ENCODE measurements at places on chromosomes 3 and 15.

- peak; percentile 16 for DNase-seq
These were observed 27.0 kb downstream of the NSMCE3 start for GRCh38 chr15:29242456-29243242.

DNA sequence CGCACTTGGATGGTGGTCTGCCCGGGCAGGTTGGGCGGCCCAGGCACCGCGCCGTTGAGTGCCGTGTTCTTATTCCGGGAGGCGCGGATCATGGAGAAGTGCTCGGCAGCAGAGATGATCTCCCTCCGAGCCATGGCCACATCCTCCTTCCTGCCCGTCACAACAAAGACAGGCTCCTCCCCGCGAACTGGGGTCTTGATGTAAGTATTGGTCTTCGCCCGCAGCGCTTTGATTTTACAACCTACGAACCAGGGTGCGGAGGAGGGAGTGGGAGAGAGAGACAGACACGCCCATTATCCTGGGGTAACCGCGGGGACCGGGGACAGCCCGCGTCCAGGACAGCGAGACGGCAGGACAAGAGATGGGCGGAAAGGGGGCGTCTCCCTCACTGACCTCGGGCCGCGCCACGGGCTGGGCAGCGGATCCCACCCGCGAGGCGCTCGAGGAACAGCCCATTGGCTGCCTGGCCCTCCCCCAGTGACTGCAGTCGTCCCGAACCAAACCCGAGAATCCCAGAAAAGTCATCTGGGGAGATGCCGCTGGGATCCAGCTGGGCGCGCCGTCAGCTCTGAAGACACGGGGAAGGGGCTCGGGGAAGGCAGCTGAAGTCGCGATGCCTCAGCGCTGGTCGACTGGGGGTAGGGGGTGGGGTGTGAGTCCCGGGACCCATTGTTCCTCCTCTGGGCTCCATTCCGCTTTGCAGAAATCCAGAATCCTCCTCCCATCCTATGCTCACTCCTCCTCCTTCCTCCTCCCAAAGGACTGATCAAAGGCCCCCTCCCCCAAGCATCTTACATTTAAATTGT, 1.2 kb downstream of the MEX3B start:
- peak; percentile 83 for DNase-seq

- no peak for DNase-seq
These were observed 221.7 kb downstream of the CGGBP1 start for GRCh38 chr3:87837076-87837475.

DNA sequence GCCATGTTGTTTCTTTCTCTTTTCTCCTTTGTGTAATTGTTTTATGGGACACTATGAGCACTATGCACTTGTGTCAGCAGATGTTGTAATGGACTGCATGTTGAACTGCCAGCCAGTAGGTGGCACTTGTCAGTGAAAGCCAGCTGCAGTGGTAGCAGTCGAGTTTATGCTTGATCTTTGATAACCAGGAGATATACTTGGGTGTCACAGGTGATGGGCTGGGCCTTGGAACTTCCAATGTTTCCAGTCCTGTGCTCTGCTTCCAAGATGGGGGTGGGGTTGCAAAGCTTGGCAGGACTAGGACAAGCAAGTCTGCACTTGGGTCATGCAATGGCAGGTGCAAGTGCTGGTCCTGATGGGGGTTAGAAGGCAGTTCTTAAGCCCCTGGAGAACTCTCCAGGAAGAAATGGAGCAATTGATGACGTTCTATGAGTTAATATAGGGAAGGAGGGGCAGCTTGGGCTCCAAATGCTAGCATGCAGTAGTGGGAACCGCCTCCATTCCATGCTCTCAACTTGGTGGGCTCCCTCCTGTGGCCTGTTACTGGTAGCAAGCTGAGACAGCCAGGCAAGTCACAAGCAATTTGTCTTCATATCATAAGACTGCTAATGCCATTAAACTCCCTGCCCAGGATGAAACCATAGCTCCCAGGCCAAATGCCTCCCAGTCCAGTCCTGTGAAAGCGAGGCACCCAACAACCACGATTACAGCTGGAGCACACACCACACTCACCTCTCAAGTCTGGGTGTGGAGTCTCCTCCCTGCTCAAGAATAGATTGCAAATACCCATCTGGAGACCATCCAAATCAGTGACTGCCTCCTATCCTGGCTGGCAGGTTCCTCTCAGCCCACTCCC, 287.2 kb downstream of the CGGBP1 start:
- peak; percentile 21 for DNase-seq

- no peak for DNase-seq
These were observed 213.3 kb upstream of the CFAP20DC start for GRCh38 chr3:59263152-59263551.

DNA sequence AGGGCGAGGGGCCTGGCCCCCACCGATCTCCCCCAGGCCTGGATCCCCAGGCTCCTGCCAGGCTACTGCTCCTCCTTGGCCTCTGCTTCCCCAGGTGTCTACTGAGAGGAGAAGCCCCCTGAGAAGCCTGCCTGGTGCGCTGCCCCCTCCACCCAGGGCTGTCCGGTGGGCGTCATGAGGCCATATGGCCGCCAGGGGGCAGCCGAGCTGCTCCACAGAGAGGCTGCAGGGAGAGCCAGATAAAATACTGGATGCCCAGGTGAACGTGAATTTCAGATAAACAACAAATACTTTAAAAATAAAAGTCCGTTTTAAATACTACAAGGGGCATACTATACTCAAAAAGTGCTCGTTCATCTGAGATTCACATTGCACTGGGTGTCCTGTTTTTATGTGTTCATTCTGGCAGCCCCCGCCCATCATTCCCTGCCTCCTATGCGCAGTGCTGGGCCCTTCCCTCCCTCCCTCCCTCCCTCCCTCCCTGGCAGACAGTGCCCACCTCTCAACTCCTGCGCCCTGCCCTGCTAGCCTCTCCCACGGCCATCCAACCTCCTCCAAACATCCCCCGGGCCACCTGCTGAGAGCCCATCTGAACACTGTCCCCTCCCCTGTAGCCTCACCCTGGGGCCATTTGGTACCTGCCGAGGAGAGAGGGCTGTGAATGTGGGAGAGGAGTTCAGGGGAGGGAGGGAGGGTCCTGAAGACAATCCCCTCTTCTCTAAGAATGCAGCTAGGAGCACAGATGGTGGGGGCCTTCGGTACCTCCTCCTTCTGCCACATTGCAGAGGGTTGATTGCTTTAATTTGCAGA, 29.6 kb downstream of the PSTPIP1 start:
- DNase-seq, result peak; percentile 43

- no peak for DNase-seq
These were observed 288.9 kb upstream of the TPM1 start for GRCh38 chr15:62753518-62754221.

DNA sequence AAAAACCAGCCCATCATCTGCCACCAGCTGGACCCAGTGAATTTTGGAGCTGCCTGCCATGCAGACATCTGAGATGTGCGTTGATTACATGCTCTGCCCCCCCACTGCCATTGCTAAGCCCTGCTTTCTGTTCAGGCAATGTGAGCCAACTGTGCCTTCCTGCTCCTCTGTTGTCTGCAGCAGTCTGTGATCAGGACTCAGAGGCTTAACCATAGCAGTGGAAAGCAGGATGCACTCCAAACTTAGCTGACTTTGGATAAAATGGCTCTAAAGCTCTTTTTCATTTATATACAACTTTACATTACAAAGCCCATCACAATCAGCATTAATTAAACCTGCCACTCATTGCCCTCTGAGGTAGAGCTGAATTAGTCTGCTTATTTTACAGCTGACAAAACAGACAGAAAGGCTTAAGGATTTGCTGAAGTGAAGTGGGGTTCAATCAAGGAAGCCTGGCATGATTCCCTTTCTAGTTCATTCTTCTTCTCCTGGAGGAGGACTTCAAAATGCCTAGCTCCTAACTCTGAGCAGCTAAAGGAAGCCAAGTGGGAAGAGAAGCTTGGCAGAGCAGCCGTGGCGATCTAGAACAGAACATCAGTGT, 15.7 kb upstream of the RPS27L start:
- DNase-seq, result no peak

DNA sequence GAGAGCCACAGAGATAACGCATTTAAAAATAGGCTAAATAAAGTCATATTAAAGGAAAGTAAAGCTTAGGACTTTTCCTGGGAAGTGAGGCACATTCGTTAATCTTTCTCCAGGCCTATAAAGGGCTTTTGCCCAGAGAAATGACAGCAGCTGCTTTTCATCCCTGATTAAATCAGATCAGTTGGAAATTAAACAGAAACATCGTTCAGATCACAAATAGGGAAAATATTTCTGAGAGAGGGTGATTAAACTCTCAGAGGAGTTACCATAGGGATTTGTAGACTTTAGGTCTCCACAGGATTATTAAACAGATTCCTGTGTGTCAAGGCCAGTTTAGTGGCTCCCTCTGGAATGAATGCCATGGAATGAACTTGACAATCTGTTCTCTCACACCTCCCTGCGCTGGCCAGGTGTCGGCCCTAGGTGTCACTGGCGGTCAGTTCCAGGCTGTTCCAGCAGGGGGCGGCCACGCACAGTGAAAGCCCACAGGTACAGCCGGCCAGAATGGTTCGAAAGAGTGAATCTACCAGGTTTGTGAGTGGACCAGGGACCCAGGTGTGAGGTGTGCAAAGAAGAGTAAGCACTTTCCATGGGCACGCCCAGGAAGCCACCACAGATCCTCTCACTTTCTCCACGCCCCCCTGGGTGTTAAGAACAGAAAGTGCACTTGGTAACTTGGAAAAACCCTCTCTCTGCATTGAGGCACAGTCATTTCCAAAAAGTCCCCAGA, 253.0 kb upstream of the RASGRP1 start:
- peak; percentile 74 for DNase-seq
